ENCODE measurements at places on chromosomes 7 and 10. TPM values are rescaled to one million over a fixed set of nuclear protein-coding genes. Genes with fewer than 3 reads are reported as not detected.

GNAT3 gene
- not detected for total RNA-seq

HTRA1 gene
- 41.2 TPM for total RNA-seq

MARVELD1 gene
- total RNA-seq, result 6.1 TPM

CYP17A1 gene
- not detected for total RNA-seq

NEURL1 gene
- 25.7 TPM for total RNA-seq

ATAD1 gene
- 85.6 TPM for total RNA-seq

GBX1 gene
- total RNA-seq, result 0.41 TPM

HOXA3 gene
- not detected for total RNA-seq

JCAD gene
- 10.2 TPM for total RNA-seq

TUBB8 gene
- not detected for total RNA-seq

CRYGN gene
- under 0.01 TPM for total RNA-seq

ENKUR gene
- 4.5 TPM for total RNA-seq

SRGN gene
- 22.4 TPM for total RNA-seq

LMOD2 gene
- total RNA-seq, result not detected

TAS2R5 gene
- 0.82 TPM for total RNA-seq

PCDH15 gene
- total RNA-seq, result 6.1 TPM

ATG9B gene
- total RNA-seq, result 2.4 TPM

GIMAP1 gene
- total RNA-seq, result 0.82 TPM

STK31 gene
- total RNA-seq, result 13.5 TPM

SYPL1 gene
- total RNA-seq, result 37.5 TPM

ATRNL1 gene
- 909 TPM for total RNA-seq

SFRP5 gene
- total RNA-seq, result 1.6 TPM
